ENCODE measurements at places on chromosomes 2 and 18.

DNA sequence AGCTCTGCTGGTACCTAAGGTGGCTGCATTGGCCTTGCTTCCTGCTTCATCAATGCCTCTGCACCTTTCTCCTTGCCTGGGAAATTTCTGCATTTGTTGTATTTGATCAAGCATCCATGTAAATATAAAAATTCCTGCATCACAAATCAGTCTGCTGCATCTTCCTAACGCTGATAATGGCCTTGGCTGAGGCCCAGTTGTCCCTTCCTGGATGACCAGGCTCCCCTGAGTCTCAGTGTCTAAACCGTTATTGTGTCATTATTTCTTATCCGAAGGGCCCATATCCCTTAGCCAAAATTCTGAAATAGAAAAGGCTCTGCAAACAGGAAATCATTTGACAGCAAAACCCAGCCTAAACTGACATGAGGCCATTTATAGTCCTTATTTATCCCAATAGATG is 62.4 kb downstream of the KLHL29 start:
- no peak for DNase-seq

DNA sequence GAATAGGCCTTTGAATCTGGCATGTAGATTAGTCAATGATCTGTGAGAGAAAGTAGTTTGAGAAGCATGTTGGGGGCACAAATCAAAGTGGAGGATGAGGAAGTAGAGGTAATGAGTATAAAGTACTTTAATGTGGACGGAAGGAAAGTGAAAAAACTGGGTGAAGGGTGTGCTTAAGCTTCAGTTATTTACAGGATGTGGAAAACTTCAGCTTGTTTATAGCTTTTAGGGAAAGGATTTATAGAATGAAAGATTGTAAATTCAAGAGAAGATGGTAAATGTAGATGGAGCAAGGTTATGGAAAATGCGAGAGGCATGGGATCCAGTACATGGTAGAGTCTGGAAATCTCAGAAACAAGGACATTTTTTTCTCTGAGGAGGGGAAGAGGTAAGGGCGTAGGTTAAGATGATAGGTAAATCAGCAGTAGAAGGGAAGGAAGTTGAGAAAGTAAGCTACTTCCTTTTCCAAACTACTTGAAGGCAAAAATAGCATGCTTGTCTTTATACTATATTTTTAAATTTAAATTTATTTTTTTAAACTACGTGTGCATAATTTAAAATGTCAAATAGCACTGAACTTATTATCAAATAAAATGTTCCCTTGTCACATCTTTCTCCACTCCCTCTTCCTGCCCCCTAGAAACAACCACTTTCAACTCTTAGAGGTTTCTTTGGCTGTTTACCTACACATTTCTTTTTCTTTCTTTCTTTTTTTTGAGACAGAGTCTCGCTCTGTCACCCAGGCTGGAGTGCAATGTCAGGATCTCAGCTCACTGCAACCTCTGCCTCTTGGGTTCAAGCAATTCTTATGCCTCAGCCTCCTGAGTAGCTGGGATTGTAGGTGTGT is 8.5 kb downstream of the FAM117B start:
- no peak for DNase-seq

- DNase-seq: no peak
Observed at GRCh38 chr2:29011418-29012060, 30.4 kb downstream of the TOGARAM2 start.

DNA sequence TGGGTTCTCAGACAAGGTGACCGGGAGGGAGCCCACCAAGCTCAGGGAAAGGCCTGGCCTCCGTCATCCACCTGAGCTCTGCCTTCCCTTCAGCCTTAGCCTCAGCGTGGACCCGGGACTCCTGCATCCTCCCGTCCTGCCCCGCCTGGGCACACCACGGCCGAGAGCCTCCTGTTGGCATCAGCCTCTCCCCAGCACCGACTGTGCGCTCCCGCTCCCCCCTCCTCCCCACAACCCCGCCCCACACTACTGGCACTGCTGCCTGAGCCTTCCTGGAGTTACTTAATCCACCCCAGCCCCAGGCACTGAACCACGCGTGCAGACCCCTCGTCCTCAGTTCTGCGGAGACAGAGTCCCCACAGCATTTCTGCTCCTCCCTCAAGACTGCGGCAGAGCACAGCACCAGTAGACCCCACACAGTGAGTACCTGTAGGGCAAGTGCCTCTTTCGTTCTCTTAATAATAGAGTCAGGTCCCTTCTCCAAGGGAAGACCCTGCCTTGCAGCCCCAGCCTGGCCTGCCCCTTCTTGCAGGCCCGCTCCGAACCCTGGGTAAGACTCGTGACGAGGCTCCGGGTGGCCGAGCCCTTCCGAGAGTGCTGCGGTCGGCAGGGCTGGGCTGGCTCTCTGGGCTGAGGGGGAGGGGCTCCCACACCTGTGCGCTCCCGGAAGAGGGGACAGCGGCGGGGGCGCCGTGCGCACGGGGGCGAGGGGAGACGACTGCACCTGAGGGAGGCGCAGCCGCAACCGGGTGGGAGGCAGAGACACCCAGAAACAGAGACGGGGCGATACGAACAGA is at the start of gene AMER3:
TSS of gene AMER3 (plus strand) at position 285 of the 797 bp plus-strand sequence. CDS start 6,533 bp downstream, outside the sequence.
- DNase-seq: no peak

DNA sequence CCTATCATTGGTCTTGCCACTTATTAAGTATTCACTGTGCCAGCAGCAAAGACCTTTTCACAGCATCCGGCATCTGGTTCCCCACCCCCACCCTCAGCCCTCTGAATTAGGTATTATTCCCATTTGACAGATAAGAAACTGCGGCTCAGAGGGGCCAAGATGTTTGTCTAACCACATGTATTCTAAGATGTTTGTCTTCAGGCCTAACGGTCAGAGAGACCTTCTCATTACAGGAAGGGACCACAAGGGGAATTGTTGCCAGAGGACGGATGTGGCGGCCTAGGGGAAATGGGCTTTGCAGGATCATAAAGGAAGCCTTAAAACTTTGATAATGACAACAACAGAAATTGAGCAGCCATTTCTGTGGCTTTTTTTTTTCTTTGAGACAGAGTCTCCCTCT is 16.6 kb downstream of the NPPC start:
- DNase-seq: no peak

- no peak for DNase-seq
Observed at GRCh38 chr2:79622508-79622907, 109.7 kb downstream of the CTNNA2 start.

GRCh38 chr18:38572554-38573111 is 1007.0 kb upstream of the CELF4 start:
- DNase-seq: no peak

GRCh38 chr2:157059036-157059435 is 198.5 kb upstream of the GALNT5 start:
- DNase-seq: no peak
